Mesenteric fat pad (tissue), 1 donor: ENCODE measurements at places on chromosomes 7 and 10. TPM values are rescaled to one million over a fixed set of nuclear protein-coding genes. Genes with fewer than 3 reads are reported as not detected.

- no peak for DNase-seq
Measured at GRCh38 chr7:101917566-101917965, 100.1 kb downstream of the CUX1 start.

- no peak for DNase-seq
Measured at GRCh38 chr10:15868006-15868405, 7.7 kb upstream of the MINDY3 start.

GRCh38 chr10:72000073-72001032 is 36.2 kb downstream of the CHST3 start:
- no peak for DNase-seq

- DNase-seq = no peak
Measured at GRCh38 chr7:96928965-96929364, 76.4 kb upstream of the DLX6 start.

DNA sequence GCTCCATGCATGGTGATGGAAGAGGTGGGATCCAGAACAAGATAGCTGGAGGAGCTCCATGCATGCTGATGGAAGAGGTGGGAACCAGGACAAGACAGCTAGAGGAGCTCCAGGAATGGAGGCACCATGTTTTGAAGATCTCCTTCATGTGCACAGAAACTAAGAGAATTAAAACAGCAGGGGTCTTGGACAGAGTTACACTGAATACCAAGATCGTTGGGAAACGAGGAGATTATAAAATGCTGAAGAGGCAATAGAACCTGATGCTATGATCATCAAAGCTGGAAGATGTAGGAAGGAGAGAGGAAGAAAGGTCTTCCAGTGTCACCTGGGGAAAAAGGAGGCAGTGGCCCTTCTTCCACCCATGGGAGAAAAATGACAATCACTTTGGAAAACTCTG is 193.6 kb upstream of the PFKP start:
- DNase-seq = no peak

DNA sequence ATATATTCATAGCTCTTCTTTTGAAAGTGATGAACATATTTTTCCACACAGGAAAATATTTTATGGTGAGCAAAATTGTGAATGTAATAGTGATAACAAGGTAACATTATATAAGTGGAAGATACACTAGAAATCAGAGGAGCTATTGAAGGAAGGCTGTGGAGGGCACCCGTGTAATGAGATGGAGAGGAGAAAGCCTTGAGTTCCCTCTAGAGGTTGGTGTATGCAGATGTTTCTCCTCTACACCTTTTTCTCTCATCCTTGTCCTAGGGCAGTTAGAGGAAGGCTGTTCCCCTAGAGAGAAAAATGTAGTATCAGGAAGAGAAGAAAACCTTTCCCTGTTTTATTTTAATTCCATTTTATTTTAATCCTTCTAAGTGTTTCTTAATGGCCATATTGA is 54.6 kb upstream of the NRG3 start:
- DNase-seq = no peak

DNA sequence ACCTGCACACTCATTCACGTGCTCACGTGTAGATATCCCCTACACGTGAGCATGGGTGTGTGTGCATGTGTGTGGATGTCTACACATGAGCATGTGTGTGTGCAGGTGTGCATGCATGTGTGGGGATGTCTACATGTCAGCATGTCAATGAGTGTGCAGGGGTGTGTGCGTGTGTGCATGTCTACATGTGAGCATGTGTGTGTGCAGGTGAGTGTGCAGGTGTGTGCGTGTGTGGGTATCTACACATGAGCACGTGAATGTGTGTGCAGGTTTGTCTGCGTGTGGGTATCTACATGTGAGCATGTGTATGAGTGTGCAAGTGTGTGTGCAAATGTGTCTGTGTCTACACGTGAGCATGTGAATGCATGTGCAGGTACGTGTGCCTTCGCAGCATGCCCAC is 274.8 kb downstream of the PTPRN2 start:
- DNase-seq = no peak

- no peak for DNase-seq
Measured at GRCh38 chr7:41682422-41682821, 20.5 kb downstream of the INHBA start.

- peak; percentile 28 for DNase-seq
Measured at GRCh38 chr10:44925224-44925623, 14.1 kb downstream of the TMEM72 start.

GRCh38 chr10:101091546-101092290 is 29.9 kb downstream of the KAZALD1 start:
- no peak for DNase-seq

GRCh38 chr10:86160890-86161585 is 205.6 kb downstream of the GRID1 start:
- DNase-seq = peak; percentile 72

- DNase-seq = no peak
Measured at GRCh38 chr10:5996696-5997095, 19.4 kb upstream of the IL15RA start.

GRCh38 chr10:95909561-95909960 is 1.8 kb downstream of the CC2D2B start:
- no peak for DNase-seq

- peak; percentile 43 for DNase-seq
Measured at GRCh38 chr10:128095753-128096469, 30.3 kb downstream of the MKI67 start.

- no peak for DNase-seq
Measured at GRCh38 chr7:101941481-101942383, 124.3 kb downstream of the CUX1 start.

- DNase-seq = no peak
Measured at GRCh38 chr10:51141010-51141409, 66.7 kb downstream of the PRKG1 start.

GRCh38 chr10:68101066-68101465 is 8.2 kb upstream of the MYPN start:
- no peak for DNase-seq

DNA sequence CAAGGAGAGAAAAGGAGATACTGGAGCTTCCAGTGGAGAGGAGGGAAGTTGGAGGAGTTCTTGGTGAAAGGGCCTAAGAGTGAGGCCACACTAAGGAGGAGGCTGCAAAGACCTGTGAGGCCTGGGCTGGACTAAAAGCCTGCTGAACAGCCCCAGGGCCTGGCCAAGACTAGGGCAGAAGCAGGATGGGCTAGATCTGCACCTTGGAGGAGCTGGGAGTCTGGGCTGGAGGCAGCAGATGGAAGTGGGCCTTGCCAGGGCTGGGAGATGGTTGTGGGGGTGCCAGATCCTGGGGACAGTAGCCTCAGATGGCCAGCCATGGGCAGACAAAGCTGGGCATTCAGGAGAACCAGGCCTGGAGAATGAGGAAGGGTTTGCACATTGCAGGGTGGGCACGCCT is 6.5 kb upstream of the PURB start:
- DNase-seq = no peak

GRCh38 chr7:92121681-92122080 is 12.6 kb downstream of the CYP51A1 start:
- DNase-seq = no peak

DNA sequence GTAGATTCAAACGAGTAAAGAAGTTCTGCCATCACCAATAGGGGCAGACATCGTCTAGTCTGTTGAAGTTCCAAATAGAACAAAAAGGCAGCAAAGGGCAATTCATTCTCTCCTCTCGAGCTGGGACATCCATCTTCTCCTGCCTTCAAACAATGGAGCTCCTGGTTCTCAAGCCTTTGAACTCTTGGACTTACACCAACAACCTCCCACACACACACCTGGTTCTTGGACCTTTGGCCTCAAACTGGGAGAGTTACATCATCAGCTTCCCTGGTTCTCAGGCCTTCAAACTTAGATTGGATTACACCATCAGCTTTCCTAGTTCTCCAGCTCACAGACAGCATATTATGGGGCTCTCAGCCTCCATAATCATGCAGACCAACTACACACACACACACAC is 9.8 kb upstream of the GIMAP5 start:
- no peak for DNase-seq

DNA sequence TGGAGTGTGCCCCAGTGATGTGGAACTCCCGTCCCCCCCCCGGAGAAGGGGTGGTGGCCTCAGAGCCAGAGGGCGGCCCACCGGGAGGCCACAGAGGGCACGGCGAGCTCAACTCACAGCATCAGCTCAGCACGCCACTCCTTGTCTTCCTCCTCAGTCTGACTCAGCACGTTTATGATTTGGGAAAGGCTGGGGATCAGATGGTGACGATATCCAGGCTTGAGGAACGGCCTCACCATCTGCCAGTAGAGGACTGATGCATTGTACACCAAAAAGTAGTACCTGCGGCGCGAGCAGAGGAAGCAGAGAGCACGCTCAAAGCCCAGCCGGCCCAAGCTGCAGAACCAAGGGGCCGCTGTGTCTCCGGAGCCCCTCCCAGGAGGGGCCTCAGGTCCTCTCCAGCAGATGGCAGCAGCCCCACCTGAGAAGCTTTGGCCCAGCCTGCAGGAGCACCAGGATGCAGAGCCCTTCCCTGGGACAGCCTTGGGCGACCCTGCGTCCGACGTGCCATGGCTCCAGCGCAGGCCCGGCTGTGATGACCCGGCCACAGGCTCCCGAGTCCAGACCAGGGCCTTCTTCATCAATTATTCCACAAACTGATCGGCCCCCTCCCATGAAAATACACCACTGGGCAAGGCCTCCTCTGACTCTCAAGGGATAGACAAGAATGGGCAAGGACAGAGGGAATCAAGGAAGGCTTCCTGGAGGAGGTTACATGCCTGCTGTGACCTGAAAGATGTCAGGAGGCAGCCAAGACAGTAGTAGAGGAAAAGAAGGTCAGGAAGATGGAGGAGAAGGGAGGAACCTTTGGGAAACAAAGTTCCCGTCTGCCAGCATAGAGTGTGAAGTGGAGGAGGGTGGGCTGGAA is 3.7 kb downstream of the CFAP46 start:
- DNase-seq = no peak

GRCh38 chr7:73988197-73988596 is 39.8 kb upstream of the ELN start:
- DNase-seq = no peak

DNA sequence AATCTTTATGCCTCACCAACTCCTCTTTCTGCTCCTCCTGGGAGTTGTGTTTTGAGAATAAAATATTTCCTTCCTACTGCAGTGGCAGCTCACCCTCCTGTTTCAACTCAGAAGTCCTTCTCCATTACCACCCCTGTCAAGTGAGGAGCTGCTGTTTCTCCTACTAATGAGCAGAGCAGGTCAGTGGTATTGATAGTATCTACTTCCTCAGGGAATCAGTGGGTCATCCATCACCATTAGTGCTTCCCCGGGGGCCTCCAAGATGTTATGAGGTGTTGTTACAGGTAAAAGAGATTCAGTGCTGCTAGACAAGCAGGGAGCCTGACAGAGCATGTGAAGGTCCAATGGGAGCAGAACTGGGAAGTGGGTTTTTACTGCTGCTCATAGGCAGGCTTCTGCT is 795.2 kb downstream of the REEP3 start:
- DNase-seq = no peak

GRCh38 chr10:96606216-96606615 is 19.4 kb upstream of the TM9SF3 start:
- no peak for DNase-seq

DNA sequence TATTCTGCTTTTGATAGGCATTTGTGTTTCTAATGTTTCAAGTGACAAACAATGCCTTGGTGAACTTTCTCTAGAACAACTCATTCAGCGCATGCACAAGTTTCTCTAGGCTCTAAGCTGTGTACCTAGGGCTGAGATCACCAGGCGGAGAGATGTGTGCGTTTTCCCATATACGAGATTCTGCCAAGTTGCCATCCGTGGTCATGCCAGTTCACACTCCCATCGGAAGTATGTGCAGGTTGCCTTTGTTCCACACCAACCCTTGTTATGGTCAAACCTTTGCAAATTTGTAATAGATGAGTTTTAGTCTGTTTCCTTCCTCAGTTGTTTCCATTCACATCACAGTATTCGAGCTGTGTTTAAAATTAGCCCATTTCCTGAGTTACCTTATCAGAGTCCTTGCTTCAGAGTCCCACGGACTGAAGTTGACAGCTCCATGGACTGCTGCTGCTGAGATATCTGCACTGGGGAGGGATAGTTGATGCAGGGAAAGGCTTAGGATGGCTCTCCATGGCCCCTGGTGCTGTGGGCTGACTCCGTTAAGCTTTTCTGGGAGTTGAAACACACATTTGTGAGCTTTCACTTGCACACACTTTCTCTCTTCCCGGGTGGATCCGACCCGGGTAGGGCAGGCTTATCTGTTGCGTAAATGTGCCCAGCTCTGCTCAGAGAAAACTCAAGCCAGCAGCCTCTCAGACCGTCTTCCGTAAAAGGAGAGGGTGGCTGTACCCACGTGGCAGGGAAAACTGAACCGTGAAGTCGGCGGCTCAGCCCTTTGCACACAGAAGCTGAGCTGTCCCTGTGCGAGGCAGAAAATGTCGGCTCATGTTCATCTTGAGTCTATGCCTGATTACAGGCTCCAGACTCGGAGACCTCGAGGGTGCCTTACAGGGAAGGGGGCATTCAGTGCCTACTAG is 49.4 kb downstream of the HK1 start:
- no peak for DNase-seq

GNG11 gene
- total RNA-seq = 33.2 TPM

ANKRD16 gene
- 4.8 TPM for total RNA-seq

EPO gene
- total RNA-seq = not detected

CCDC3 gene
- 122 TPM for total RNA-seq

DLX6 gene
- total RNA-seq = not detected

TFPI2 gene
- total RNA-seq = 27.9 TPM

CH25H gene
- total RNA-seq = 4.8 TPM

LLCFC1 gene
- total RNA-seq = not detected

UNC5B gene
- total RNA-seq = 5.3 TPM

FOXI2 gene
- not detected for total RNA-seq

ASNS gene
- 15.3 TPM for total RNA-seq

COG5 gene
- 51.6 TPM for total RNA-seq

LRRD1 gene
- total RNA-seq = not detected

GLI3 gene
- total RNA-seq = 25.5 TPM

PDSS1 gene
- 7.5 TPM for total RNA-seq
